Eye (tissue), 1 donor: ENCODE measurements at places on chromosomes 7 and 10.

- no peak for DNase-seq
Observed at GRCh38 chr7:151068069-151068773, 8.8 kb downstream of the SLC4A2 start.

- DNase-seq: no peak
Observed at GRCh38 chr10:11049806-11050205, 32.1 kb downstream of the CELF2 start.

- DNase-seq: no peak
Observed at GRCh38 chr10:52756966-52757365, 15.6 kb downstream of the MBL2 start.

DNA sequence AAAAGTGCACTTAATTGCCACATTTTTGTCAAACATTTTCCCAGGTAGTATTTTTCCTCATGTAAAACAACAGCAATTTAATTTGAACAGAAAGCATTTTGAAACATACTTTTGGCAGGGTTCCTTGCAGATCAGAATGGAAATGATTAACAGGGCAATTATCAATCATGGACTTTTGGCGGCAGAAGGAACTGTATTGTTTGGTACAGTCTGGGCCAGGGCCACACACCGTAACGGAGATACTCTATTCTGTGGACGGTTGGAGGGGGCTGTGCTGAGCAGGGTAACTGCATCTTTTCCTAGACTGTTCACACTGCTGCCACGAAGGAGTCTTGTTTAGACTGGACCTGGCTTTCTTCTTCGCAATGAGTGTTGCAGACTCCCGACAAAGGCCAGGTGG, 62.3 kb downstream of the EGFR start:
- no peak for DNase-seq

GRCh38 chr10:72953687-72954086, 919 bp downstream of the PLA2G12B start:
- DNase-seq: peak; percentile 12

GRCh38 chr10:25280076-25280475, 105.3 kb downstream of the GPR158 start:
- DNase-seq: no peak

DNA sequence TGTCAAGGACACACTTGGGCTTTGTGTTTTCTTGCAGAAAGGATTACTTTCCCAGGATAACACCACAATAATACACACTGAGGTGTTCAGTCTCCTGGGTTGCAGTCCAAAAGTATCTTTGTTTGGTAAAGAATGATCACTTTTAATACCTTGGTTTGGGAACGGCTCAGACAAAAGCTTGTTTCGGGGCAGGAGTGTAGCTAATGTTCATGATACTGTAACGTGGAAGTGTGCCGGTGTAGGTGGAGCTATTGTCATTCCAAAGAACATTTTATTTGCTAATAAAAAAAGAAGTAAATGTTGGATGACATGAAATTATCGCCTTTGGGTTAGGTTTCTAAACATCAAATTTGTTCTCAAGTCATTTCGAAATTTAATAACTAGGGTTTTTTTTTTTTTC, 1.2 kb downstream of the EIF4H start:
- DNase-seq: no peak

- DNase-seq: no peak
Observed at GRCh38 chr10:110214371-110214826, 7.0 kb downstream of the MXI1 start.

GRCh38 chr10:31930023-31930751, 1.6 kb upstream of the ARHGAP12 start:
- DNase-seq: no peak

- DNase-seq: no peak
Observed at GRCh38 chr7:40698214-40698920, 563.6 kb downstream of the SUGCT start.

- no peak for DNase-seq
Observed at GRCh38 chr10:102781921-102782557, 38.3 kb downstream of the WBP1L start.

DNA sequence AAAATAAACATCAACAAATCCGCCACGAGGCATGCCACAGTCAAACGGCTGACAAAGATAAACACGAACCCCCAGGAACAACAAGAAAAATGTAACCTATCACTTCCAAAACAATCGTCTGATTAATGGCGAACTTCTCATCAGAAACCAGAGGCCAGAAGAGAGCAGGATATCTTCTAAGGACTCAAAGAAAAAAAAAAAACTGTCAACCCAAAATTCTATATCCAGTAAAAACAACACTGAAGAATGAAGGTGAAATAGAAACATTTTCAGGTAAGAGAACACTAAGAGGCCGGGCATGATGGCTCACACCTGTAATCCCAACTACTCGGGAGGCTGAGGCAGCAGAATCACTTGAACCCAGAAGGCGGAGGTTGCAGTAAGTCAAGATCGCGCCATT, 54.3 kb downstream of the SLC29A4 start:
- DNase-seq: no peak

GRCh38 chr7:37065779-37066271, 341.5 kb upstream of the AOAH start:
- DNase-seq: no peak

DNA sequence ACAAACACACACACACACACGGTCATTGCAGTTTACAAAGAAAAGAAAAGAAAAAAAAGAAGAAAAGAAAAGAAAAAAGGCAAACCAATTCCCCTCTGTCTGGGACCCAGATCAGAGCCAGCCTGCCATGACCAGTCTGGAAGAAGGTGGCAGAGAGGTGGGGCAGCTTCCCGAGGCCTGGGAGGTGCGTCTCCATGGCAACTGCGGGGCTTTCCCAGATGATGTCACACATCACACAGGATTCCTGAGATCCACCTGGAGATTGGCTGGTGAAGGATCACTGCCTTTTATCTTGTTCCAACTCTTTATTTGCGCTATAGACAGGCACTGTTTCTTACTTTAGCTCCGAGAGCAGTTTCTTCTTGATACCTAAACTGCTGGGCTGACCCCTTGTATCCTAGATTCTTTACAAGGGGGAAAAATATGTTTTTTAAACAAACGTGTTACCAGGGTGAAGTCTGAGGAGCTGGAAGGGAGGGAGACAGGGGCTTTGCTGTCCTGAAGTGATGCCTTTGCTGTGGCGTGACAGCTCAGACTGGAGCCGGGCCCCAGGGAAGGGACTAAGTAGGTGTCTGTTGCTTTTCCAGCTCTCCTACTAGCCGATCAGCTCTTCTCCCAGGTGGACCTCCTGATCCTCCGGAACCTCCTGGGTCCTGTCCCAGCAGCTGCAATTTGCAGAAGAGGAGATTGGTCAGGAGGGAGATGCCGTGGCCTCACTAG, 298.5 kb downstream of the KLF6 start:
- DNase-seq: peak; percentile 80

DNA sequence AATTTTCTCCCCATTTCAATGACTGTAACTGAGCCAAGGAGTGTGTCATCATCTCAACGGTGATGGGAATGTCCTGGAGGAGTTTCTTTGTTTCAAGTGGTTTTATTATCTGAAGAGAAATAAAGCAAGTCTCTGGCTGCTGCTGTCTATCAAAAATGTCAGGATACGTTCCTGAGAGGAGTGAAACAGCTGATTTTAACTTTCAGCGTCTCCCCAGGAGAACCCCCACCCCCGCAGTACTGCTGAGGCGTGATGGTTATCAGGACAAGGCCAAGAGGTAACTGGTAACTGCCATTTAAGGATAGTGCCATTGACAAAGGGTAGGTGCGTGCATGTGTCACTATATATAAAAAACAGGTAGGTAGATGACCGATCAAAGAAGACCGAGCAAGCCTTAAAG, 70.3 kb upstream of the LRGUK start:
- DNase-seq: no peak

DNA sequence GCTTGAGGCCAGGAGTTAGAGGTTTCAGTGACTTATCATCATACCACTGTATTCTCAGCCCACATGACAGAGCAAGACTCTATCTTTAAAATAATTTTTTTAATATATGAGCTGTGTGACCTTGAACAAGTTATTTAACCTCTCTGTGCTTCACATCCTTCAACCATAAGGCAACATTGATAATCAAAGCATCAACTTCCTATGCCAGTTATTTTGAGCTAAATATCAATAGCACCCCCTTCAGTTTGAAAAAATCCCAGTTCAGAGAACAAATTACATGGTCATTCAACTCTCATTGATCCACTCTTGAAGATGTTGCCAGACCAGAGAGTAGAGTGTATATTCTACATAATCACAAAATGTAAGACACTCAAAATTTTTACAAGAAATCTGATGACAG, 53.0 kb downstream of the ASNS start:
- no peak for DNase-seq

GRCh38 chr10:35130663-35131062, 4.0 kb downstream of the CREM start:
- DNase-seq: no peak

GRCh38 chr10:89086801-89087521, 96.4 kb downstream of the FAS start:
- peak; percentile 30 for DNase-seq
